ENCODE measurements at places on chromosomes 11 and 22.

DNA sequence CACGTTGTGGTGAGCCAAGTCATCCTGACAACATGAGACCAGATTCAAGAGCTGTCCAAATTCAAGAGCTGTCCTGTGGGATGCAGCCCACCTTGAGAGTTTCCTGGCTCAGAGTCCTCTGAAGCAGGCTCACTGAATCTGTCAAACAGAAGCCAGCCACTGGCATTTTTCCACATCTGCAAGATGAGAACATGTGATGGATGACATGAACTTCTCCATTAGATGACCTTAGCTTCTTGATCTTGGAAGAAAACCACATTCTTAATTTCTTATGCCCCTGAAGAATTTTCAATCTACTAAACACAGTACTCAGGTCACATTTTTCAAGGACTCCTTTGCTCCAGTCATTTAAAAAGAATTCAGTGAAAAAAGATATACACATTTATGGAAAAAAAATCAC lies 291.0 kb downstream of the GUCY1A2 start:
- DNase-seq: no peak

DNA sequence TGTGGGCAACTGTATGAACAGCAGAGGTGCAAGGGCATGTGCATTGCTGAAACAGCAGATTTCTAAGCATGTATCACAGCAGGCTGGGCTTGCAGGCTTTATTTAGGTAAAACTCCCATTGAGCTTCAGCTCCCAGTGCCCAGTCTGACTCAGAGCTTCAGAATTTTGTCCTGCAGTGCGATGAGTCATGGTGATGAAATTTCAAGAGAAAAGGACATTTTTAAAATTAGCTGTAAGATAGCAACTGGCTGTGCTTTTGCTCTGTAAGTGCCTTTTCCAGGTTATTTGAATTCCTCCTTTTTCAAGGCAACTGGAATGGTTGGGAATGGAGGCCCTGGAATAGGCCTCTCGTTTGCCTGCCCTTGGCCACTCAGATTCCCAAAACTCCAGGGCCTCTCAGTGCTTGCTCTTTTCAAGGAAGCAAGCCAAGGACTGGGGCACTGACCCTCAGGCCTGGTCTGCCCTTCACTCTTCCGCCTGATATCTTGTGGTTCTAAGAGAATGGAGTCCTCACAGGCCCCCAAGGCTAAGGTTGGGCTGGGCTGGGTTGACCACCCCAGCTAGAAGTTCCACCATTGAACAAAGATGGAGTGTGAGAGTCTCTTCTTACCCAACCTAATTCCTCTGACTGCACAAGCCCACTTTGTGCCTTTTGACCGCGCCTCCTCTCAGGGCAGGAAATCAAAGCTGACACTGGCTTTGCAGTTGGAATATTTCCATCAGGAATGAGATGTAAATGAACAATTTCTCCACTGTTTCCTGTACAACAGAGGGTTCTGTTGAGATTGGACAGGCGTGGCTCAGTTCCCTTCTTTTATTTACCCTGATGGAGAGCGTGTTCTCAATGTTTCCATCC lies 59.5 kb upstream of the PRSS23 start:
- no peak for DNase-seq

DNA sequence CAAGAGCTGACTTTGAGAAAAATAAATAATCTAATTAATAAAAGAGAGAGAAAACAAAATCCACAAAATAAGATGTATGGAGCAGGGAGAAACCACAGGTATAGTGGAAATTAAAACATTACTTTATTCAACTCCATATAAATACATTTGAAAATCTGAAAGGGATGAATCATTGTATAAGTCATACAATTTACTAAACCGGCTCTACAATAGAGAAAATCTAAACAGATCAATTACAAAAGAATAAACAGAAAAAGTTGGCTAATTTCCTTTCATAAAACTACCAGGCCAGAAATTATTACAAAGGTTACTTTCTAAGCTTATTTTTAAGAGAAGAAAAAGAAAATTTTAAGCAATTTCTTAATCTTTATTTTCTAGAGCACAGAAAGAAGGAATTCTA lies 51.3 kb upstream of the DRD2 start:
- no peak for DNase-seq

- DNase-seq: no peak
Measured at GRCh38 chr11:59754494-59754858, 700 bp upstream of the STX3 start.

DNA sequence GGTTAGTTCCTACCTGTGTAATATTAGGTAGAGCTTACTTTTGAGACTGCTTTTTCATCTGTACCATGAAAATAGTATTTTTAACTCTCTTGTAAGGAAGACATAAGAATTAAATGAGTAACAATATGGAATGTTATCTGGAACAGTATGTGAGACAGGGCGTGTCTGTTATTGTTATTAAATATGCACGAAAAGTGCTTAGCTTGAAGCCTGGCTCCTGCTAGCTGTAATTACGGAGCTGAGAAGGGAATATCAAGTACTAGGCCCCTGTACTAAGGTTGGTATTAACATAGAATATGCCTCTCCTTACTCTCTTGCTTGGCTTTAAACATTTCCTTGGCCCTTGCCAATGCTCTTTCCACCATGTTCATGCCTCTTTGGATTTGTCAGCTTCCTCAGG lies 194.0 kb downstream of the FAM76B start:
- DNase-seq: no peak

DNA sequence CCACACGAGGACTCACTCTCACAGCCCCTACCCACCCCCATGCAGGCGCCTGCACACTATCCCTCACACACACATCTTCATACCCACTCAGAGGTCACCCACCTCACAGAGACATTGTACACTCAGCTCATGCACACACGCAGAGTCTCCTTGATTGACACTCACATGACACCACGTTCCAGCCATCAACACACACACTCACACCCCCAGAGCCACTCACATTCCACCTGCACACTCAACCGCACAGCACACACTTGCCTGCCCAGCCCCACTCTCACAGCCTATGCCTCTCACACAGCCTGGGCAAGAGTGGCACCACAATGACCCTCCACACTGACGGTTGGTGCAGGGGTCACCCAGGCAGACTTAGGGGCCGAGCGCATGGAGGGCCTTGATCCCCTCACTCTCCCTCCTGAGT lies 2.2 kb downstream of the SPI1 start:
- no peak for DNase-seq

- no peak for DNase-seq
Measured at GRCh38 chr11:36588099-36588498, 6.2 kb upstream of the IFTAP start.

- no peak for DNase-seq
Measured at GRCh38 chr11:75349521-75350116, 1.8 kb downstream of the ARRB1 start.

- no peak for DNase-seq
Measured at GRCh38 chr22:27466778-27467438, 334.6 kb downstream of the MN1 start.

DNA sequence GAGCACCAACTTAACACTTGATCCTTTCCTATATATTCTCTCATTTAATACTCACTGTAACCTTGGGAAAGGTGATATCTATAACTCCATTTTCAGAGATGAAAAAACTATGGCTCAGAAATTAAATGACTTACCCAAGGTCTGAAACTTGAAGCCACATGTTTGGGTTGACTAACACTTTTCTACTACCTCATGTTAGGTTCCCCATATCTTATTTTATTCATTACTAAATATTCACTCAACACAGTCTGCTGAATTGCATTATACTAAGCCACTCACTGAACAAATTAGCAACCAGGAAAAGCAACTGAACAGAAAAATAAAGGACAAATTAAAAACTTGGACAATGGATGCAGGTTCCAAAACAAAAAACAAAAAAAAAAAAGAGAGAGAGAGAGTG lies 59.9 kb downstream of the FAM168A start:
- DNase-seq: no peak

- DNase-seq: no peak
Measured at GRCh38 chr11:125585487-125585886, 7.2 kb upstream of the STT3A start.

GRCh38 chr11:62676698-62677097 lies 2.2 kb downstream of the UBXN1 start:
- DNase-seq: no peak

GRCh38 chr11:60830478-60831142 lies 11.3 kb upstream of the CCDC86 start:
- no peak for DNase-seq

DNA sequence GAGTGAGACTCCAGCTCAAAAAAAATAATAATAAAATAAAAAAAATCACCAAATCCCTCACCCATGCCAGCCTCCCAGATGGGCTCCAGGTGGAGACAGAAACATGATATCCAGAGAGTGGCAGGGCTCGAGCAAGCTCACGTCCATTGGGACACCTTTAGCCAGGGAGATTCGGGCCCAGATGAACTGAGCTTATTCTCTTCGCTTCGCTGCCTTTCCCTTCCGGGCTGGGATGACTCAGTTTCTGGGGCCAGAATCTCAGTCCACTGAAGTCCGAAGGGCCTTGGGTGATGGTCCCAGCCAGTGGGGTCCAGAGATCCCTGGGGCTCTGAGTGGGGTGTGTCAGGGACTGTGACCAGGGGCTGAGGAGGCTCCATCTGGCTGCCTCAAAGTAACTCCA lies 23.0 kb upstream of the MYEOV start:
- no peak for DNase-seq

- no peak for DNase-seq
Measured at GRCh38 chr11:61058583-61059259, 43.6 kb upstream of the CD5 start.

DNA sequence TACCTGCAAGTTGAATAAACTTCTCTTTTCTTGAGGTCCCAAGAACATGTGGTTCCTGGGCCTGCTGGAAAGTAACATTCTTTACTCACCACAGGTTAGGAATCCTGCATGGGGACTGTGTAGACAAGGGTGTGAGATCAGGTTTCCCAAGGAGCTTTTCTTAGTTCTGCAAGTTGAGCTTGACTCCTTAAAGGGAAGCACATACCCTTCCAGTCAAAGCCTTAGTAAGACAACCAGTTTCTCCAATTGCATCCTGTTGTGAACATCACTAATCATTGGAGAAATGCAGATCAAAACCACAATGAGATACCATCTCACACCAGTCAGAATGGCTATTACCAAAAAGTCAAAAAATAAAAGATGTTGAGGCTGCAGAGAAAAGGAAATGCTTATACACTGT lies 48.3 kb upstream of the PAK1 start:
- DNase-seq: no peak

DNA sequence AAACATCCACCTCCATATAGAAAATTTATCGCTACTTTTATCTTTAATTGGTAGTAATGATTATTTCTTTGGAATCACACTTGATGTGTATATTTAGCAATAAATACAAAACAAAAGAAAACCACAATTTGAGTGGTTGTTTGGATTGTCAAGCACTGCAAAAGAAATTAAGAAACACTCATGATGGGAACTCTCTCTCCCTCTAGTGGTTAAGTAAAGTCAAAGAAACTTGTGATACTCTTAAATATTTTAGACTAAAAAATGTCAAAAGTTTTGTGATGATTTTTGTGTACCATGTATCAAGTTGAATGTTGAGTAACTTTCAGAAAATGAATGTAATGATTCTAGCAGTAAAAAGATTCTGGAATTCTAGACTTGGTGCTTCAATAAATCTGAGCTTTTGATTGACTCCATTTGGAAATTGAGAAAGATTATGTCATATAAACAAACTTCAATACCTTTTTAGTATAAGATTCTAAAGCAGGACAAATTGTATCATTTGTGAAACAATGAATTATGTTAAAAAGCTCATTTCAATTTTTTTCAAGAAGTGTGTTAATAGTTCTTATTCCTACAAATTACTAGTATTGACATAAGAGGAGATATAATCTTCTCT lies 20.8 kb downstream of the MUC15 start:
- no peak for DNase-seq

- DNase-seq: no peak
Measured at GRCh38 chr11:100777736-100778135, 90.6 kb downstream of the ARHGAP42 start.

DNA sequence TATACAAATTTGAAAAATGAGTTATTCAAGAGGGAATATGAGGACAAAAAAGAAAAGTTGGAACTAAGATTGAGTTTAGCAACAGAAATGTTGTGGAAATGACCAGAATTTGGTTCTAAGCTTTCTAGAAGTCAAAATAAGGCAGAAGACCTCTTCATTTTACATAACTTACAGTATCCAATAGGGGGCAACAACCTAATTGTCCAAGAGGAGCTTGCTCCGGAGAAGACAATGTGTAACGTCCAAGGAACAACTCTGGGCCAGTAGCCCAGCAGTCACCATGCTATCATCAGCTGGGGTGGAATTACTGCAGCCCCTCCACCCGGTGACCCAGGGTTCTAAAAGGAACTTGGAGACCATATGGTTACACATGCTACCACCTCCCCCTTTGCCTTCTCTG lies 14.1 kb downstream of the CNTF start:
- DNase-seq: no peak

DNA sequence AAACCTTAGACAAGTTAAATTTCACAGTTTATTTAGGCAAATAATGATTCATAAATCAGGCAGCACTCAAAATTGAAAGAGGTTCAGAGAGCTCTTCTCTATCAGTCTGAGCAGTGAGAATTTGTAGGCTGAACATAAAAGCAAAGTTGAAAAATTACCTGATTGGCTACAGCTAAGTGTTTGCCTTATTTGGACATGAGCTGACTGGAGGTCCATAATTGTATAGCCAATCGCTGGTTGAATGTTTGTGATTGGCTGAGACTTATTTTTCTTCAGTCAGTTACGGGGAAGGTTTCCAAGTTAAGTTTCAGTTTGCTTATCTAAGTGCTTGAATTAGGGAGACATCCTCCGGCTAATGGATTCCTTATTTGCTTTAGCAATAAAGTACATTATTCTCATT lies 527.5 kb downstream of the CNTN5 start:
- no peak for DNase-seq

DNA sequence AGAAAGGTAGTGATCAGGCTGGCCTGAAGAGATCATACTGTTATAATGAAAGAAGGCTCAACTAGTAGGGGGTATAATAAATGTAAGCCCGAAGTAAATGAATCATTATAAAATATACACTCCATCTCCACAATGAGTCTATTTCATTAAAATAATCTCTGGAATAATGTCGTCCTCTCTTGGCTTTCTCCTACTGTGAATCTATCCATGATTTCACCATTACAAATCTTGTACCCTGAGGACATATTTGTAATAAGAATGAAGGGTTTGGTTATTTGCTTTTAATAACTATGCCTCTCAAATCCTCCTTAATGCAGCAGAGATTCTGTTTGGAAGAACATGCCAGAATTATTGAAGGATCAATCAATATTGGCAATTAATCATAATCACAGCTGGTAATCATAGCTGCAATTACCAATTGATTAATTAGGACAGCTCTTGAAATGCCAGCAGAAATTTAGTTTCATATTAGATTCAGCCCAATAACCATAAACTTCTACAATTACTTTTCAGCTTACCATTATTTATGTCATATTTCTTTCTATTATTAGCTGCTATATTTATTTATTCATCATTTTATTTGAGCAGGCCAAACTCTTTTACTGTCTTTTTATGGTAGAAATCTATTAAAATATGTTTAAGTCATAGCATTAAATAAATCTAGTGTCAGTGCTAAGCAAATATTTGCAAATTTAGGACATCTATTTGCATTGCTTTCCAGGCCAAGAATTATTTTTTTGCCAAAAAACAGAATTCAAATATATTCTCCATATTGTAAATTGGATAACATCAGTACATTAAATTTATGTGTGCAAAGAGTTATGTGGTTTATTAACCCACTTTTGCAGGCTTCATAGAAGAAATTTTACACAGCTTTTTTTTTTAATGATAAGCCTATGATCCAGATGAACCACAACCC lies 588.4 kb upstream of the LRRC4C start:
- DNase-seq: no peak
